ENCODE measurements at places on chromosomes 3 and 15. TPM values are rescaled to one million over a fixed set of nuclear protein-coding genes. Genes with fewer than 3 reads are reported as not detected.

GRCh38 chr15:40061212-40061901 is 22.4 kb upstream of the SRP14 start:
- DNase-seq = no peak

- no peak for DNase-seq
Measured at GRCh38 chr3:54094926-54095325, 27.4 kb upstream of the CACNA2D3 start.

- DNase-seq = no peak
Measured at GRCh38 chr3:194658477-194659242, 13.3 kb downstream of the LSG1 start.

GRCh38 chr3:134522541-134522940 is 36.7 kb downstream of the CEP63 start:
- DNase-seq = no peak

HYAL1 gene
- total RNA-seq = 16.7 TPM

Data from uterus (tissue), 4 donors.